ENCODE measurements at places on chromosomes 7 and 10.

GRCh38 chr7:16421333-16422102, at the start of gene CRPPA:
Gene CRPPA, minus strand, starts transcription at chr7:16421538. Its CDS starts 216 bp downstream, at chr7:16421322.
- DNase-seq: no peak

DNA sequence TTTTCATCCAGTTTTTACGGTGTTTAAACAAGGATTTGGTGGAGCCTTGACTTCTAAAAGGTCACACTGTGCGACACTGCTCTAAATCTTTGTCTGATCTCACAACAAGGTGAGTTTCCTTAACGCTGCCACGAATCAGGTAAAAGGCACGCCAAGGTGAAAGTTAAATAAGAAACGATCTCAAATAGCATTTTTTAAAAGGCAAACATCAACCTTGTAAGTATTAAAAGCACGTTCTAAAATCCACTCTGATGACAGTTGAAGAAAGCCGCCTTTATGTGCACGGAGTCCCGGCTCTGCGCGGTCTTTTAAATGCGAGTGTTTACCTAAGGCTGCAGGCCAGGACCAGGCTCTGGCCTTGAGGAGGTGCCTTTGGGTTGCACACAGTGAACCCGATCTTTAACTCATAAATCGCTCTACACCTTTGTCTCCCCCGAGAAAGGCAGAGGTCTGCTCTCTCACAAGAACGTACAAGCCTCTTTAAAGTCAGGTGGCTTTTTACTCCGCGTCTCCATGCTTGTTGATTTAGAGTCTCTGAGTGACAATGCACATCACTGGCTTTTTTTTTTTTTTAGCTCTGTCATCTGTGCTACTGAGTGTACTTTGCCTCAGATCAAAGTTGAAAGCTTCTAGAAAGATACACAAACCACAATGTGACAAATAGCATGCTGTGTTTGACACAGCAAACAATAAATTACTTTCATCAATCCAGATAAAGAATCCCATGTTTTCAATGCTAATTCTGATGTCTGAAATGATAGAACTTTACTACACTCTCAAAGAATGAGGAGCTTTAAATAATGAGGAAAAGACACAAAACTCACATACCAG, 25.9 kb upstream of the RNF32 start:
- DNase-seq: no peak

DNA sequence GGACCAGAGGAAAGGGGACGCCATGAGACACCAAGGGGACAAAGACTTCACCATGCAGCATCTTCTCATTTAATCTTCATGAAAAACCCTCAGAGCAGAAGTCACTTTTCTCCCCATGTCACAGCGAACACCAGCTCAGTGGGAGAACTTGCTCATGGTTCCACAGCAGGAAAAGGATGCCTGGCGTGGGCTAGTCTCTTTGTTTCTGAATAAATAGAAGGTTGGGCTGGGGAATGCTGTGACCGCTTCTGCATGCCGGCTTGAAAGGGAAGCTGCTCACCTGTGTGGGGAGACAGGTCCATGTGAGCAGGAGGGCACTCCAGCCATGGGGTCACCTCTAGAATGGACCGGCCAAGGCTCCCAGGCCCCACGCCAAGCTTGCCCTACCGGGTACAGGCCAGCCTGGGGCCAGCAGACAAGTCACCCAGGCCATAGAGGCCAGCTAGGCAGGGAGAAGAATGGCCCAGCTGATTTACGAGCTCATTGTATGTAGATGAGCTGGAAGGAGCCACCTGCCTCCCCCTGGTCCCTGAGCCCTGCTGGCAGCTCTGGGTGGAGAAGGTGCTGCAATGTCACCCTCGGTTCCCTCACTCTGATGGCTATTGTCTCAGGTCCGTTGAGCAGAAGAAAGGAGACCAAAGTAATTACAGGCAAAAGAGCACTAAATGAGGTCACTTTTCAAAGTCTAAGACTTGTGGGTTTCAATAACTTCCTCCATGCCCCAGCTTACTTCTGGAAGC, 82.0 kb upstream of the PDZD8 start:
- DNase-seq: no peak

DNA sequence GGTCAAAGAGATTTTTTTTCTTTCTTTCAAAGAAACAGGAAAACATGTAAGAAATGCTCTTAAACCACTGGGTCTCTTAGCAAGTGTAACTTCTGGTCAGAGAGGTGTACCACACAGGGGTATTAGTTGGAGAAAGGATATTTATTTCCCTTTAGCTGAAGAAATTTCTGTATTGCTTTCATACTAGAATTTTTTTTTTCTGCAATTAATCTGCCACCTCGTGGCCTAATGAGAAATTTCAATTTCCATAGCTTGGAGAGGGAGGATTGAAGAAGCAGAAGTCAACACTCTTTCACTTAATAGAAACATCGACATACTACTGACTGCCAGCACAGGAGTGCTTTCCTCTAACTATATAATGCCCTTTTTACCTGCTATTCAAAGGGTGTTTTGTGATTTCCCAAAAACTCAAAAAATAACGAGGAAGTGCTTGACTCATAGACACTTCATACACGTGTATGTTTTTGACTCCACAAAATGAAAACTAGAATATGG, 177.6 kb upstream of the NAMPT start:
- no peak for DNase-seq

GRCh38 chr10:31404640-31405039, 85.6 kb downstream of the ZEB1 start:
- DNase-seq: no peak

DNA sequence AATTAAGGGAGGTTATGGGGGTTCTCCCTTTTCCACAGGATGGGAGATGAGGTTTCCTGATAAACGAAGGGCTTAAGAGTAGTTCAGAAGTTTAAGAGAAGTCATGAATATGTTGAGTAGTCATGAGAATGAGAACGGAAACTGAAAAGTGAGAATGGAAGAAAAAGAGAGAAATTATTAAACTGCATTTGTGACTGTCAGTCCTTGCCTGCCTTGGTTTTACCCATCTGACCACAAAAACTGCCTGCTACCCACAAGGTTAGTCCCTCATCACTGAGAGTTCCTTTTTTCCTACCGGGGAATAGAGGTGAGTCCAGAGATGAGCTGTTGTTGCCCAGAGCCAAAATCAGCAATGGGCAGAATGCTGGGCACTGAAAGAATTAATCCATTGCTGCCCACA, 174.1 kb upstream of the BET1 start:
- DNase-seq: no peak

- DNase-seq: no peak
These were observed 52.7 kb upstream of the MKLN1 start for GRCh38 chr7:131274986-131275385.

DNA sequence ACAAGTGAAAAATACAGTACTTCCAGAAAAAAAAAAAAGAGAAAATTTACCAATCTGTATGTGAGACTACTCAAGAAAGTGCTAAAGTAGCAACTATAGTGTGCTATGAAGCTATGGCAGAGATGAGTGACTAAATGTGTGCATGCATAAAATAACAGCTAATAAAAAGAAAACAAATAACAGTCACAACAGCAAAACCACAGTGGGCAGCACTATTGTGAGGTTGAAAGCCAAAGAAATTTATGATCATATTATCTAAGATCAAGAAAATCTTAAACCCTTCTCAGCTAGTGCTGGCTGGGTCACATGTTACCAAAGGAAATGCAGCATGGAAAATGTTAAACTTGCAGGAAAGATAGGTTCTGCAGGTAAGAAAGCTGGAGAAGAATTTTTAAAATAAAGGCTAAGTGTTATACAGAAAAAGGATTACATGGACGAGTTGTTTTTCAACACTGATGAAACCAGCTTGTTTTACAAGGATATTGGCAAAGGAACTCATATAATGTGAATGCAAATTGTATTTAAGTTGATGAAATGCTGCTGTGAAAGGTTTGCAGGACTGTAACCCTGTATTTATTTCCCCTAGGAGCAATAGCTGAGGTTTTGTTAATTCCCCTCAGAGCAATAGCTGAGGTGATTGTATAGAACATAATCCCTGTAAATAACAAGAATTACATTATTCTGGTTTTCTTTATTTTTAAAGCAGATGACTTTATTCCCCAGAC, 15.6 kb upstream of the OR2A5 start:
- no peak for DNase-seq

GRCh38 chr10:82294874-82295378, 419.9 kb downstream of the NRG3 start:
- DNase-seq: no peak

DNA sequence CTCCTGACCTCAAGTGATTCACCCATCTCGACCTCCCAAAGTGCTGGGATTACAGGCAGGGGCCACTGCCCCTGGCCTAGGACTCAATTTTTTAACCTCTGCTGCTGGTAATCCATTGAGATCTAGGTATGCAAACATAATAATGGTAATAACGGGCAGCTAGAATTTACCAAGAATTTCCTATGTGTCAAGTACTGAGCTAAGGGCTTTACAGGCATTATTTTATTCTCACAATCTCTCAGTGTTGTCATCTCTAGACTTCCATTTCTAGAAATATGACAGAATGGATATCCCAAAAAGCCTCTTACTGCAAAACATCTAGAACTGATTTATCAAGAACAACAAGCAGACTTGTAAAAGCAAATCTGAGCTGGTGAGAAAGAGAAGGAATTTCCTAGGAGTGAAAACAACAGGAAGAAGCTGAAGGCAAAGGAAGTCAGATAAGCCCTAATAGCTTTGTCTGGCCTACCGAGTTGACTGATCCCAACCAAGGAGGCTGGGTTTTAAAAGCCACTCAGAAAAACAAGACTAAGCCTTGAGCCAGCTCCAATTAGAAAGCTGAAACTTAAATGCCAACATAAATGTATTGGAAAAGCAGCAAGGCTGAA, 70.6 kb downstream of the CCDC71L start:
- DNase-seq: no peak

DNA sequence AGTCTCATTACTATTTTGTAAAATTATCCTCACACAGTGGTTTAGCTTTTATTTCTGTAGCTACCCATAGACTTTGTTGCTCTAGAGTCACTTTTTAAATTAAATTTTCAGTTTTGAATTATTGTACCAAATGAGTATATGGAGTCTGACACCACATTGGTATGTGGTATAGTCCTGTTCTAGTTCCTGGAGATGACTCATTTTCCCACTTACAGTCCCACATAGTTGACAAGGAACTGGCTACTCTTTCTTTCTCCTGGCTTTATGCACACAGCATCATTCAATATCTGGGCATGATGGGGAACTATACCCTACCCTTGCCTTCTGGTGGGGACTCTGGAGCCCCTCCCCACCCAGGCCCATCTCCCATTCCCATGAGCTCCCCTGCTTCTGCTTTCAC, 92.6 kb upstream of the RAB11FIP2 start:
- DNase-seq: no peak

- DNase-seq: no peak
These were observed 37.9 kb downstream of the HBP1 start for GRCh38 chr7:107206706-107207105.

Data from activated CD4-positive, CD25-positive, alpha-beta regulatory T cell (primary cell).